ENCODE measurements at places on chromosomes 11 and 22.
A peak's percentile ranks its signal among the peaks of the same experiment; 100 is the strongest.

GRCh38 chr22:45830531-45831245 is 146.3 kb downstream of the WNT7B start:
- DNase-seq = no peak

- DNase-seq = no peak
These were observed 28.2 kb downstream of the OR6Q1 start for GRCh38 chr11:58059007-58059350.

DNA sequence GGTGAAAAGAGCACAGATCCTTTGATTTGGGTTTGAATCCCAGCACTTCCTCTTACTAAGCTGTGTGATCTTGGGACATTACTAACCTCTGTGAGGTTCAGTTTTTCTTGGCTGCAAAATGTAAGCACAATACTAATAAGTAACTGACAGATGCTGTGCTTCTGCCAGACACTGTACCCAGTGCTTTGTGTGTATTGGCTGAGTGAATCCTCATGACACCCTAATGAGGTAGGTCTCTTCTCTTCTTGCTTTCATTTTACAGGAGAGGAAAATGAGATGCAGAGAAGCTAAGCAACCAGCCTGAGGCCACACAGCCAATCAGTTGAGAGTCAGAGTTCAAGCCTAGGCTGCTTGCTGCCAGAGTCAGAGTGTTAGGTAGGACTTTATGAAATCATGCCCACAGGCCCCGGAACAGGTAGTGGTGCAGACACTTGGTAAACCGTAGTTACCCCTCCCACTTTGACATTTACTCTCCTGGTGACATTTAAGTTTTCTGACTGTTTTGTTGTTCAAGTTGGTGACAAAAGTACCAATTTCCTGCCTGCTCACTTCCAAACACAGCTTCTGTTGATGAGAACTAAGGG is 21.2 kb downstream of the PTPRJ start:
- no peak for DNase-seq

GRCh38 chr11:114880442-114880841 is 202.1 kb downstream of the NXPE2 start:
- DNase-seq = no peak

GRCh38 chr11:117929916-117930570 is 841 bp upstream of the TMPRSS13 start:
- no peak for DNase-seq

GRCh38 chr11:61061081-61061826 is 41.0 kb upstream of the CD5 start:
- DNase-seq = no peak

GRCh38 chr11:48109046-48109666 is 107.5 kb upstream of the OR4B1 start:
- DNase-seq = peak; percentile 22

DNA sequence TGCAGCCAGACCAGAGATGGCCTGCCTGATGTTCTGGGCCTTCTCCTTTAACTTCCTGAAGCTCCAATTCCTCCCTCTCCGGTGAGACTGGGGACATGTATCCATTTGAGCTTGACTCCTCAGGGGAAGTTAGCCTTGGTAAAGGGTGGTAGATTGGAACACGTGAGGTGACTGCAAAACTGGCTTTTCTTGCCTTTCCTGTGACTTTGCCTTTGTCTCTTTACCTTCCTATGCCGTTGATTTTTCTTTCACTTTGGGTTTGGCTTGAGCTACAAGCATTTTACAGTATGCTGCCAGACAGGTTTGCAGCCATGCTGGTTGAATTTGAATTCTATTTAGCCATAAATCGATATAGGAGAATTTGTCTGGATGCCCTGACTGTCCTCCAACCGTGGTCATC is 16.8 kb upstream of the GLYATL1 start:
- no peak for DNase-seq
